ENCODE measurements at places on chromosomes 1 and 21.

- DNase-seq, result no peak
These were observed 9.8 kb upstream of the F5 start for GRCh38 chr1:169595764-169596711.

- DNase-seq, result no peak
These were observed 258.7 kb downstream of the AGBL4 start for GRCh38 chr1:49765034-49765433.

DNA sequence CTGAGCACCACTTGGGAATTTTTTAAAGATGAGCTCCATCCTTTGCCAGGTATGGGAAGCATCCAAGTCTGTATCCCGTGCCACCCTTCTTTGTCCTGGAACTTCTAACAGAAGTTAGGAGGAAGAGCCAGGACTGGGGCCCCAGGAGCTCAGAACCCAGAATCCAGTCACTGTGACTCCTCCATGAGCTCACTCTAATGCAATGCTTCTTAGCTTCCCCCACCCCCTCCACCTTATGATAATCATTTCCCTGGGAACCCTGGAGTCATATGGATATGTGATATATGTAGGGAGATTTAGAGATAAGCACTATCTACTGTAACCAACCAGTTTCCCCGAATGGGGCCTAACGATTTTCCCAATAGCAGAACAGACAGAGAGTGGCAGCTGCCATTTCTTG is 758 bp upstream of the SPRR5 start:
- DNase-seq, result no peak

- no peak for DNase-seq
These were observed 69.1 kb downstream of the BCAR3 start for GRCh38 chr1:93612510-93612909.

DNA sequence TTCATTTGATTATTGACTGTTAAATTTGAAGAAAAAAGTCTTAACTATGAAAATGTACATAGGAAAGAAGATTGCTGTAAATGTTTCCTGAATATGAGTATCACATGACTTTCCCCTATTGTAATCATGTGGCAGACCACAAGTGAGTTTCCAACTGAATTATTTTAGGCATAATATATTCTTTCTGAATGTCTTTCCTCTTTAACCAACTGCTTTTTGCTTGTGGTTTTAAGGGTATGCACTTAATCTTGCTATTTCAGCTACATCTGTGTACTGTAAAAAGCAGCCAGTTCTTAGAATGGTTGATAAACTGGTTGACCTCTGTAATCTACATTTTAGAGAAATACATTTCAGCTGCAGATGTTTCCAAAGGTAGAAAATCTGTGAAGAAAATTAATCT is 400.7 kb downstream of the NEGR1 start:
- DNase-seq, result no peak

DNA sequence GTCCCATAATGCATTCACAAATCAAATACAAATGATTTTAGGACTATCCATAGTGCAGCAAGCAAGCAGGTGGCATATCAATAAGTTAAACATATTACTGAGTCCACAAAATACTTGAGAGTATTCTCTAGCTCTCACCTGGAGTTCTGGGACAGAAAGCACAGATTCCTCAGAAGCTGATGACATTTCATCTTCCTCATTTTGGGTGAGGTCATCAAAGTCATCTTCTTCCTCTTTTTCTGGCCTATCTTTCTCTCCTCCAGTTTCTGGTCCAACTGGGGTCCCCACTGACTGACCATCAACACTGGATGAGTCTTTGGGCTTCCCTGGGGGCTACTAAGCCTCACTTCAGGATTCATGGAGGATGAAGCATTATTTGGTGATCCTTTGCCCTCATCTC is 38.9 kb downstream of the YY1AP1 start:
- no peak for DNase-seq

GRCh38 chr21:37446552-37446951 is 80.0 kb downstream of the DYRK1A start:
- DNase-seq, result no peak

DNA sequence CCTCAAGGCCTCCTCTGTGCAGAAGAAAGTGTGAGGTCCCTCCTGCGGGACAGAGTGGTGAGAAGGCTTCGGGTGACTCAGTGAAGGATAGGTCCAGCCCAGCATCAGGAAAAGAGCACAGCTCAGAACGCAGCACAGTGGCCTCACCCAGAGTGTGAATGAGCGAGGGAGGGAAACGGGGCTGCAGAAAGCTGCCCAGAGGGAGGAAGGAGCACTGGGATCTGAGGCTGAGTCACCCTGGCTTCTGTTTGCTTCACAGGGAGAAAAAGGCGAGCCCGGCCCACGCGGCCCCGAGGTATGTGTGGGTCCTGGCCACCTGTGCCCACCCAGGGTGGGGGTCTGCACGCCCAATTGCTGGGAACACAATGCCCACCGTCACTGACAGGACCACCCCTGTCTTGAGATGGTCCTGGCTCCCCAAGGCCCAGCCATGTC is 24.3 kb downstream of the COL6A2 start:
- peak; percentile 1 for DNase-seq

DNA sequence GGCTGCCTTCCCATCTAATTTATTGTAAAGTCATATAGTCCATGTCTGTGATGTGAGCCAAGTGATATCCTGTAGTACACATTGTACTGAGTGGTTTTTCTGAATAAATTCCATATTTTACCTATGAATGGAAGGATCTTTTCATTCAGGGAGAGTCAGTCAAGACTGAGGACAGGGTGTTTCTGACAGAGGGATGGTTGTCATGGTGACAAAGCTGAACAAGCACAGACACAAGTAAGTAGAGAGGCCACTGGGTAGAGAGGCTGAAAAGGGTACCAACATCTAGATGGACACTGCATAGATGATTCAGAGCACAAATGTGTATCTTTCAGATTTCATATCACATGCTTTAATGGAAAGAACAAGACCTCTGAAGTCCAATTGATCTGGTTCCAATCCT is 22.6 kb upstream of the IL20 start:
- no peak for DNase-seq

GRCh38 chr1:30842697-30843354 is 65.7 kb downstream of the SDC3 start:
- no peak for DNase-seq

DNA sequence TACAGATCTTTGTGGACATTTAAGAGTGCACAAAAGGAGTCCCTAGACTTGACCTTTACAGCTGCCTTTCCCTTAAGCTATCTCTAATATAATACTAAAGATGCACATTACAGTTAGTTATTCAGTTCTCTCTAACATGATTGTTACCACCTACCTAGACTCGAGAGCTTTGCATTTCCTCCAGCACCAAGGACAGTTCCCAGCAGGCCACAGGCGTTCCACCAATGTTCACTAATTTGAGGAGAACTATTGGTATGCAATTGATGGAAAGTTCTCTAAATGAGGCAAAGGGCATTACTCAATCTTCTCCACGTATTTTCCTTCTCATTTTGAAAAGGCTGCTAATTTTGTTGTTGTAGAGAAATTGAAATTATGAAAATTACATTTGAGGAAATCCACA is 5.4 kb upstream of the NTNG1 start:
- DNase-seq, result peak; percentile 6

DNA sequence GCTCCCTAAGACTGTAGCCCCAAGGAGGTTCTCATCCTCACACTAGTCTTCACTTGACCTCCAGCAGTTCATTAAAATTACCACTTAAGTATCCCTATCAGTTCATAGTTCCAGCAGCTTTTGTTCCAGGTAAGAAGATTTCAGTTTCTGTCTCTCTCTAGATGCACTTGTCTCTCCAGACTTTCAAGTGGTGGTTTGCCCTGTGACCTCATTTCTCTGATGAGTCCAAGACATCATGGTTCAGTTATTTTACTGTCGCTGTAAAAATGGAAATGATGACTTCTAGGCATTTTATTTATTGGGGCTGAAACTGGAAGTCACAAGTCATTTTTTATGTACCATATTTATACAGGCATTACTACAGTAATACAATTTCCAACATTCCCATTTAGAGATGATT is 17.9 kb upstream of the RGS18 start:
- DNase-seq, result no peak

- DNase-seq, result no peak
These were observed 35.4 kb upstream of the FGGY start for GRCh38 chr1:59261537-59261936.

DNA sequence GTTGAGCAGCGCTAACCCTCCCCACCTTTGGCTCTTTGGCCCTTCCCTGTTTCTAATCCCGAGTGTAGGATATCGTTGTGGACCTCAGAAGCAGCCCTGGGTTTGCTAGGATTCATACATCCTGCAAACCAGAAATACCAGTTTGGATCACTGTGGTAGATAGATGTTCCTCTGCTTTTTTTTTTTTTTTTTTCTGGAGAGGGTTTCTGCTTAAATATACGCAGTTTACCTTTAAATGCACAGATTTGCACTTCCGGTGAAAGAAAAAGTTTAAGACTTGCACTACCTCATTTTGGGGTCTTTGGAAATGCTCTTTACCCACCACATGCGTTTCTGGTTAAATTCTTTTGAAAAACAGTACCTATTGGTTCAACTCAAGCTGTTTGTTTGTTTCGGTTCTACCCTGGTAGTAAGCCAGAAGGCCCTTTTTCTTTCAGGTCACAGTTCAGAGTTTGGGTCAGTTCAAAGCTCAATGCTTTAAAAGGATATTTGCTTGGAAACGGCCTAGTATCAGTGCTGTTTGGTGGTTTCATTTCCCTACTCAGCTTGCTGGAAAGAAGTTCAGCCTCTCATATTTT is 908 bp downstream of the DDI2 start:
- DNase-seq, result no peak

DNA sequence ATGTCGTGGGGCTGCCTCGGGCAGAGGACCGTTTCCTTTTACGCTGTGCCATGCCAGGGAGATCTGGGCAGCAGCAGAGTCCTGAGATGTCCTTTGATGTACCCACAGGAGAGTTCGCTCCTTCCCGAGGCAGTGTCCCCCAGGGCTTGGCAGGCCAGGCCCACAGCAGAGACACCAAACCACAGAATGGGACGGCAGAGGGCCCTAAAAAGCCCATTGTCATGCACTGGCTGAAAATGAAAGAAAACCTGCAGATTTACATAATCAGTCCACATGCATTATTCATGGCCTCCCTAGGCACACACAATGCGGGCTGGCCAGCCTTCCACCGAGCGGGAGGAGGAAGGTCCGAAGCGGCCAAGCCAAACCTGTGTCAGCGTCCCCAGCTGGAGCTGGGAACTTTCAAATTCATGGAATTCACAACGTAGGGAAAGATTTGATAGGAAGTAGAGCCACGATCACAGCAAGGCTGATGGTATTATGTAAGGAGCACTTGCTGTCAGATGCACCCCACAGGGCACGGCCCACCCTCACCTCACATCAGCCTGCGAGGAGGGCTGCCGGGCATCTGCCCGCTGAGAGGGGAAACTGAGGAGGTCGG is 25.3 kb upstream of the EFHD2 start:
- no peak for DNase-seq

- peak; percentile 12 for DNase-seq
These were observed at the start of gene TGFB2 for GRCh38 chr1:218344814-218345672. TGFB2 (plus strand) TSS chr1:218345336; CDS start chr1:218346702, 1,366 bp downstream.

DNA sequence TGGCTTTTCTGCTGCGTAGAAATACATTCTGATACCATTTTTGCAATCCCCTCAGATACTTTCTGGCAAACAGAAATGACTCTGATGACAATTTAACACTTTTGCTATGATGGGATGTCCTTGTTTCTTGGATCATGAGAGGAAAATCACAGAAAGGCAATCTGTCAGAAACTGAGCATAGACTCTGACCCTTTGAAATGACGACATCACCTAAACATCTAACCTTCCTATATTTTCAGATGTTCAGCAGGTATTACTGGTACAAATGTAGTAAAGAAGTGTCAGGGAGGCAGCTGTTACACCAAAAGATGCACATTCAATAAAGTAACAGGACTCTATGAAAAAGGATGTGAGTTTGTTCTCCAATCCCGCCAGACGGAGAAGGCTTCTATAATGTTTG is 13.2 kb downstream of the CLCA1 start:
- no peak for DNase-seq

DNA sequence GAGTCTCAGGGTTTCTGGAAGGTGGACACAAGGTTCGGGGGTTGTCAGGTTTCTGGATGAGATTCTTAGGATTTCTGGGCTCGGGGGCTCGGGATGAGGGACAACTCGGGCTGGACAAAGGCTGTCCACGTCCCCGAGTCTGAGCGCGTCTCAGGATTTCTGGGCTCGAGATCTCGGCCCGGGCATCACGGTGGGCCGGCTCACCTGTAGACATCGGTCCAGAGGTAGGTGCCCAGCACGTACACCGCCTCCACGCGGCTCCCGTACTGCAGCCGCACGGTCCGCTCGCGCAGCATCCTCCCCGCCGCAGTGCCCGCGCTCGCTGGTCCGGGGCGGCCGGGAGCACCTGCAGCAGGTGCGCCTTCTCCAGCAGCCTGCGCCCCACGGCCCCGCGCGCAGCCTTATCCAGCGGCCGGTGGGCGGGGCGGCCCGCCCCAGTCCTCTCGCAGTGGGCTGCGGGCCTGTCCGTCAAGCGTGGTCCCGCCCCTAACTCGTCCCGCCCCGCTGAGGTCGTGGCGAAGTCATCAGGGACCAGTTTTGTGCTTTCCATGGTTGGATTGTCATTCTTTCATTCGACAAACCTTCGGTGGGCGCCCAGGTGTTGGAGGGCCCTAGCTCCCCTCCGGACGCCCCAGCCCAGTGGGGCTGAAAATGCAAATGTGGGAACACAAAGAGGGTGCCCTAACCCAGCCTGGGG is at the start of gene PADI2:
TSS of gene PADI2 (minus strand) at position 376 of the 697 bp plus-strand sequence. CDS start at position 296, 80 bp downstream.
- DNase-seq, result peak; percentile 64

DNA sequence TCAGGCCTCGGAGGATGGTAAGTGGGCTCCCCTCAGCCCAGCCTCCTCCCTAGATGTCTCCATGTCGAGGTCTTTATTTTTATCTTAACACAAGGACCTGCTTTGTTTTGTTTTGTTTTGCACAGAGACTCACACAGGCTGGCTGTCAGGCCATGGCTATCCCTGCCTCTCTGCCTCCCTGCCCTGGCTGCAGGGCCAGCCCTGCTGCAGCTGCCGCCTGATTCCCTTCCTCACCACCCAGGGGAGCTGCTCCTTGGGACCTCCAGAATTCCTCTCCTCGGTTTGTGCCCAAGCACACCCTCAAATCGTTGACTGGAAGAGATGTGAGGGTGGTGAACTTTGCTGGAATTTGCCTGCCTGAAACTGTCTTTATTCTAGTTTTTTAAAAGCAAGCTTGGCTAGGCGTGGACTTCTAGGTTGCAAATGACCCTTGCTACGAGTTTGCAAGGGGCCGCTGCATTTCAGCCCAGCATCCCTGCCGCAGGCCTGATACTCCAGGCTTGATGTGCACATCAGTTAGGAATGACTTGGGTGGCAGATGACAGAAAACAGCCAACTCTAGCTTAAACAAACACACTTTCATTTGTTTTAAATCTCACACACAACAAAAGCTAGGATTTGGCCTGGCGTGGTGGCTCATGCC is 37.1 kb downstream of the WNT9A start:
- DNase-seq, result no peak

GRCh38 chr1:55690366-55690765 is 475.2 kb upstream of the USP24 start:
- no peak for DNase-seq

- no peak for DNase-seq
These were observed 446.9 kb downstream of the NEGR1 start for GRCh38 chr1:71835442-71835813.

DNA sequence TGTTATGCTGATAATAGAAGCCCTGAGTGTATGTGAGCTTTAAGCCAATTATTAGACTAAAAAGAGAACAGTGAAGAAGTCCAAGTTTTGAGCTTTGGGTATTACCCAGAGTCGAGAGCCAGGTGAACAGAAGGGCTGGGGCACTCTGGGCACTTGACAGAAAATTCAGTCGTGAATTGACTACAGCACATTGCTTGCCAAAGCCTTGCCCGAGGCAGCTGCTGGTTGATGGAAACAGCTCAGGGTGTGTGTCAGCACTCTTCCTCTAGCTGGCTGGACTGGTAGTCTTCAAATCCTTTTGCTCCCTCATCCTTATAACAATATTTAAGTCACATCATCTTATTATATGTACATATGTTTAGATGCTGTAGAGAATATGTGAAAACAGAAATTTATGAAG is 21.3 kb downstream of the PDE4B start:
- no peak for DNase-seq

Data from stimulated activated CD4-positive, alpha-beta T cell treated with anti-CD3 and anti-CD28 coated beads, Interleukin-4, amount 100 ng/mL, for 1 hour (primary cell).